ENCODE measurements at places on chromosomes 6 and 20.

GRCh38 chr20:11919581-11919980, 1.9 kb downstream of the BTBD3 start:
- no peak for DNase-seq

DNA sequence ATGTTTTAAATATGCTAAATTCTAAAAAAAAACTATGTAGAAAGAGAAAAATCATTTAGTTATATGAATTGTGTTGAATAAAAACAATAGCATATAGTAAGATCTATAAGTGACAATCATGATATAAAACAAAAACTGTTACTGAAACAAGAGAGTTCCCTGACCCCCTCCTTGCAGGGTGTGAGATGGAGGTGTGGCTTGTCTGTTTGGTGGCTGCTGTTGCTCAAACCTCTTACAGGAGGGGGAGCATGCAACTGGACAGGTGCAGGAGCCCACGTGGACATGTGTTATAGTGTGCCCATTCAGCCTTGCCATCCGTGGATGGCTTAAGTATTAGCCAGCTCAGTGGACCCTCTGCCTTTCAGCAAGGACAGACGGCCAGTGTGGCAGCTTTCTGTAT, 206.7 kb downstream of the MOXD1 start:
- no peak for DNase-seq

DNA sequence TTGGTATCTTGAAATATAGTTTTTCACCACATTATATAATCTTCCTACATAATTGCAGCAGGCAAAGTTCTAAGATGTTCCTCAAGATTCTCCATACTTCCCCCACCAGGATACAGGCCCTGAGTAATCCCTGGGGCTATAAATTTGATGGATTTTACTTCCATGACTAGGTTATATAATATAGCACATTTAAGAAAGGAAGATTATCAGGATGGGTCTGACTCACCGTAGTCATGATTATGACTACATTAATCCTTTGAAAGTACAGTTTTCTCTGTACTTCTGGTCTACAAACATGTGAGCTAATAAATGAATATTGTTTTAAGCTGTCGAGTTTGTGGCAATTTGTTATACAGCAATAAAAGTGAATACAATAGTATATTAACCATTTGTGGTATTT, 122.5 kb downstream of the MACROD2 start:
- no peak for DNase-seq

DNA sequence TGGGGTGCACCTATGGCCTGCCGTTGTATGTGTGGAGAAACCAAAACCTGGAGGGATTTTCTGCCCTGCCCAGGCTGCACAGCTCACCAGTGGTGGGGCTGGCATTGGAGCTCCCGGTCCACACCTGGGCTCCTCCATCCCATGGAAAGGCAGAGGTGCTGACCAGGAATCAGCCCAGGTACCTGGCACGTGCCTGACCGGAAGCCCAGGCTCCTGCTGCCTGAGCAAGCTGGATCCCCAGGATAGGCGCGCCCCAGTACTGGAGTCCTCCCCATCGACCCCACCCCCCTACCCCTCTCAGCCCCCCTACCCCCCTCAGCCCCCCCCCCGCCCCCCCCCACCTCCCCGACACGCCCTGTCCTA, 39.9 kb upstream of the HMGA1 start:
- DNase-seq: no peak

DNA sequence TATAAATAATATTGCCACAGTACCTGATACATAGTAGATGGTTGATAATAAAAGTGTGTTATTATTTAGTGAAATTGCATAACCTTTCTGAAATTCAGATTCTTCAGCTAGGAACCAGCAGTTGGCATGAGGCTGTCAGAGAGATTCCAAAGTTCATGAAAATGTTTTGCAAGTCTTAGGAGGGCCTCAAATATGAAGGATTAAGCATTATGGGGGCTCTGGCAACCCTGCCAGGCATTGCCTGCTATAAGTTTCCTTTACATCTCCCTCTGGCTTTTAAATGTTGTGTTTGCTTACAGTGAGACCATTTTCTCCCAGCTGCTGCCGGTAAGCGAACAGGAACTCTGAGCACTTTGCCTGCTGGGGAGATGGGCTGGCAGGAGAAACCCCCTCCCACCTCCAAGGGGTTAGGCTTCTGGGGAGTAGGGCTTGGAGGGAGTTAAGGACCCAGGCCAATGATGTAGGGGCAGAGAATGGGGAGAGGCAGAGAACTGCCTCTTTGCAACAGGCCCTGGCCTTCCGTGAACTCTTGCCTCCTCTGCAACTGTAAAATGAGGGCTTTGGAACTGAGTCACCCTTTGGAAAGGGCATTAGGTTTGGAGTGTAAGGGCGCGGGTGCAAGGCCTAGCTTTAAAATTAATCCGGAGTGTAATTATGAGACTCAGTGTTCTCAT, 33.2 kb upstream of the KIF3B start:
- DNase-seq: no peak

DNA sequence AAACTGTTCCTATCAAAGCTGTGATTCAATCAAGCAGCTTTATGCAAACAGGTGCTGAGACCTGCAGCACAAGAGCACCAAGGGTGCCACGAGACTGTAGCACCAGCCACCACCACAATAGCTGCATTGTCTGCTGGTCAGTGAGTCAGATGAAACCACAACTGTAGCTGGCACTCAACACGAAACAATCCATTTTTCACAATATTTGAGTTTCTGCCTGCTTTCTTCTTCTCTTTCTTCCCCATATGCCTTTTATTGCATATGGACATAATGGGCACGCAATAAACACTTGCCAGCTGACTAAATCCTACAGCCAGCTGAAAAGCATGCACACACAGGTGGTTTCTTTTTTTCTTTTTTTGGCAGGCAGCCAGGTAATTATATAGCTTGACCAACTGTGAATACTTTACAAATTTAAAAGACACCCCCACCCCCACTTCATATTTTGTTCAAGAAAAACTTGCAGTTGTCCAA, 16.6 kb downstream of the SLC2A12 start:
- DNase-seq: peak; percentile 4

DNA sequence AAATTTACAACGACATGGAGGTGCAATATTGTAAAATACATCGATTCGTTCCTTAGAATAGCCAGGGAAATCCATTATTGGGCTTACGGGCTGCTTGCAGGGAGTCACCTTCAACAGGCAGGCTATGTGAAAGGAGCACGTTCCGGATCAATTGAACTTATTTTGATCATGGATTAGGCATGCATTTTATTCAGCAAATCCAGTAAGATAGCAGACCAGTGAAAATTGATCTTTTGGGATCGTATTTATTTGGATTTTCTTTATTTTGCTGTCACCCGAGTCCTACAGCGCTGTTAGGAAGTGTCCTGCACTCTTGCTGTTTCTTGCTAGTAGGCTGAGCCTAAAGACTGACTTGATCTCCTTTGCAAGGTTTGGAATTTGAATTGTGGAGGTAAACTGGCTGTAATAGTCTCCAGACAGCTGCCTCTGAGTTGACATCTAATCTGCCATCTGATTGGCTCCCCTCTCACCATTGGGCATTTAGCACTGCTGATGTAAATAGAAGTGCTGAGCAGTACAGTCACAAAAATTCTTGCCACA, 3.0 kb downstream of the ARID1B start:
- DNase-seq: peak; percentile 52

- DNase-seq: no peak
Measured at GRCh38 chr6:53494076-53494475, 50.8 kb downstream of the GCLC start.
